ENCODE measurements at places on chromosomes 13 and 19.

DNA sequence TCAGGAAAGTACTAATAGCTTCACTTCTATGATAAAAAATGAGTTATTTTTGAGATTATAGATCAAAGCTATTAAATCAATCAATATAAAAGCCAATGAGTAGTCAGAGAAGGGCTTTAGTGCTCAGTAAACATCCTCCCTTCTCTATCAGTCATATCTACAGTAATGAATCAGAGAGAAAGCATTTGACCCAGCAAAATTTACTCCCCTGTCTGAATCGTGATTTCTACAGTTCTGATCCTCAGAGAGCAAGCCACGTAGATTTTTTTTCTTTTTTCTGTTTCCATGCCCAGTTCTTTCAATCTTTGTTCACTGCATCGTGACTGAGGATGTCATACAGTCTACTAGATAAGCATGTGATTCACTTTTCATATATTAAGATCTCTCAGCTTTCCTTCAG, 16.2 kb upstream of the MBNL2 start:
- DNase-seq: no peak

GRCh38 chr13:74931698-74932433, 550.1 kb downstream of the TBC1D4 start:
- DNase-seq: no peak

DNA sequence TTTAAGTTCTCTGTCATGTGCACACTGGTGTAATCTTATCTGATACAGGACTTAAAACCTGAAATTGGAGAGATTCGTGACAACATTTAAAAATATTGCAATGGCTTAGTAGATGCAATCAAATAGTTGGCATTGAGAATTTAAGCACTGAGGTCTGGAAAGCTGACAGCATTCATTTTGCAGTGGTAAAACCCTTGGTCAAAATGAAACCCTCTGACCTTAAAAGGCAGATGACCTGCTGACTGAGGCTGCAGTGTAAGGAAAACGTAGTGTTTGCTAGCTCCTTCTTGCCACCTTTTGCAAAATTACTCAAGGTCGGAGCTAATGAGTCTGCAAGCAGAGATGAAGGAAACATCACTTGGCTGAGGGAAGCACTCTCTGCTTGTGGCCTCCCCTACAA, 150.6 kb downstream of the KCTD12 start:
- no peak for DNase-seq

DNA sequence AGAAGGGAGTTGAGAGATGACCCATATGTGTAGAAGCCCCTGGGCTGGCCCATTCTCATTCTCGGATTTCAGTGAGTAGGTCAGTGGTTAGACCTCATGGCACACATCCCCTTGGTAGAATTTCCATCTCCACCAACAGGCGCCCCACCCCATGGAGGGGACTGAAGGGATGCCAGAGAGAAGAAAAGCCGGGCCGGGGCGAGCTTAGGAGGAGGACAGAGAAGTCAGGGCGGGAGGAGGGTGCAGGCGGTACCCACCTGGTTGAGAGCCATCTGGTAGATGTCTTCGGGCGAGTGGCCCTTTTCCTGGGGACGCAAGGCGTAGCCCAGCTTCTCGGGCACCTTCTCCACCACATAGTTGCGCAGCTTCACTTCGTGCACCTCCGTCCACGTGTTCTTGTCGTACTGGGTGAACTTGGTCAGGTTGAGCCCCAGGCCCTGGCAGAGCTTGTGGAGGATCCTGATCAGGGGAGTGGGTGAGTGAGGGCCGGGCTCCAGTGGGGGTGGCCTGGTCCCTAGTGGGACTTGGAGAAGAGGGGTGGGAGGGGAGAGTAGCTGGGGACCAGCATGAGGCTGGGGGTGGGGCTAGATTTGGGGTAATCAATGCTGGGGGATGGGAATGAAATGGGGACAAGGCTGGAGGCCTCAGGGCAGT, 2.5 kb downstream of the IL4I1 start:
- DNase-seq: no peak

DNA sequence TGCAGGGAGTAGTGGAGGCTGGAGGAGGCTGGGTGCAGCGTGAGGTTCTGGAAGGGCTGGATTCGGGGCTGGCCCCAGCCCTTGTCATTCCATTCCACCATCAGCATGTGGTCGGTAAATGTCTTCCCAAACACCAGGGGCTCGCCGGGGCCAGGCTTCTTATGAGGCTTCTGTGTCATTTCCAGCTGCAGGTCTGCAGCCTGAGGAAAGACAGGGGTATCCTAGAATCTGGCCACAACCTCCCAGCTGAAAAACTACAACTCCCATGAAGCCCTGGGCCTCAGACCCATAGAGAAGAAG, 4.4 kb downstream of the BCAT2 start:
- no peak for DNase-seq

- DNase-seq: no peak
These were observed 1.9 kb upstream of the F7 start for GRCh38 chr13:113103646-113104045.

DNA sequence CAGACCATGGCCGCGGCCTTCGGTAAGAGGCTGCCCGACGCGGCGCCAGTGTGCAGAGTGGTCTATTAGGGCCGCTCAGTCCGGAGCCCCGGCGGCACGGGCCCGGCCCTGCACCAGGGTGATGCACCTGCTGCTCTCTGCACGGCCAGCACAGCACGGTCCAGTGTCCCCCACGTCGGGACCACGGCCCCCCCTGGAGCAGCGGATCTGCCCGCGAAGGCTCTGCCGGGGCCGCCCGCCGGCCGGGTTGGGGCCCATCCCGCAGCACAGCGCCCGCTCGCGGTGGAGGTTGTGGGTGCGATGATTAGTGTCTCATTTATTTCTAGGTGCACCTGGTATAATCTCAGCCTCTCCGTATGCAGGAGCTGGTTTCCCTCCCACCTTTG, 7.9 kb downstream of the PTBP1 start:
- no peak for DNase-seq

- no peak for DNase-seq
These were observed 4.6 kb upstream of the CDC16 start for GRCh38 chr13:114230117-114230516.

DNA sequence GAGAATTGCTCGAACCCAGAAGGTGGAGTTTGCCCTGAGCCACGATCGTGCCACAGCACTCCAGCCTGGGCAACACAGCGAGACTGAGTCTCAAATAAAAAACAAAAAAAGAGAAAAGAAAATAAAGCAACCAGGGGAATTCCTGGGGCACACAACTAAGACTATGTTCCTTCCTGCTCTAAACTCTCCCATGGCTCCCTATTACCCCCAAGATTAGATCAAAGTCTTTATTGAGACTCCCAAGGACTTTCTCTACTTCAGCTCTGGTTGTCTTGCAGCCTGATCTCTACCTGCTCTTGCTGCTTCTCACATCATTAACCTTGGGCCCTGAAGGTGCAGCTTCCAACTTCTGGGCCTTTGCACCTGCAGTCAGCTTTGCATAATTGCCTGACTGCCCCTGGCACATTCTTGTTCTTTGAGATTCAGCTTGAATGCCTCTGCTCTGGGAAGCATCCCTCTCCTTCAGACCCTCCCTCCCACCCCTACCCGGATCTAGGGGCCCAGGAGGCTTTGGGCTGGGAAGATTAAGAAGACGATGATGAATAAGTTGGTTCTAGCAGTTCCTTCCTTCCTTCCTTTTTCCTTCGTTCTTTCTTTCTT, 16.8 kb upstream of the CERS4 start:
- no peak for DNase-seq

DNA sequence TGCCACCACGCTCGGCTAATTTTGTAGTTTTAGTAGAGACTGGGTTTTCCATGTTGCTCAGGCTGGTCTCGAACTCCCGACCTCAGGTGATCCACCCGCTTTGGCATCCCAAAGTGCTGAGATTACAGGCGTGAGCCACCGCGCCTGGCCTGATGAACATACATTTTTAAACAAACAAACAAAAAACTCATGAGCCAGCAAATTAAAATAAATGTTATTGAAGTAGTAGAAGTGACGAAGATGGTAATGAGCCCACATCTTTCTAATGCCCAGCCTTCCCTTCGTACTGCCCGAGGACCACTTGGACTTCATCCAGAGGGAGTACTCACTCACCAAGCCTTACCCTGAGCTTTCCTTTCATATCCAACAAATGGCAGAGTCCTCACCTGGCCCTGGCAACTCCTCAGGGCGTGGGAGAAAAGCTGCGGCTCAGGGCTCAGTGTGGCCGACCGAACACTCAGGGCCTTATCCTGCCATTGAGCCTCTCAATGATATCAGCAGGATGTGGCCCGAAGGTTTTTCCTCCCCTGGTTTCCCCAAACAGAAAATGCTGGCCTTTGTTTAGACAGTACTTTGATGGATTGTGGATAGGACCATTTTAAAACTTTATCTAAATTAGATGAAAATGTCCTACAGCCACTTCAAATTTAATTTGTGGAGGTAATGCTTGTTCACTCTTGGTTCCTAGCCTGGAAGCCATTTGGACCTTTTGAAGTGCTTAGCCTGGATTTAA, 22.8 kb upstream of the ABCC4 start:
- no peak for DNase-seq

DNA sequence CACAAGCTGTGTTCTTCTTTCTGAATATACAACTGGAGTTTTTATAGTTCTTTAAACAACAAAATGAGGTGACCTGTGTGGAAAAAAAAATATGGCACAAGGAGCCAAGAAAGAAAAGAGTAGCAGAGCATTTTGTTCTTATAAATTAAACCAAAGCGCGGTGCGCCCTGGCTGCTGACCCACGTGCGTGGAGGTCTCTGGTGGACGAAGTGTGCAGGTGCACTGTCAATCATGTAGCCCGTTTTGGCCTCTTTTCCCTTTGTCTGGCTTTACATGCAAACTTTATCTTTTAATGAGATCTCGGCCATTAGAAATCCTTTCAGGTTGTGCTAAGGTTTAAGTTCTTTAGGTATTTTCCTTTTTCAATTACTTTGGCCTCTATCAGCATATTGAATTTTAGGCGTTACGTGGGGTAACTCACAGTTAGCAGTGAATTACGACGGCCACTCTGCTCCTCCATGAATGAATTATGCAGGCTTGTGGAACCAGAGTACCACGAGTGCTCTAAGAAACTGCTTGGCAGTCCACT, 443.9 kb upstream of the SLC10A2 start:
- DNase-seq: no peak

- DNase-seq: peak; percentile 48
These were observed 158.6 kb upstream of the SOX1 start for GRCh38 chr13:111908361-111908760.

GRCh38 chr19:39543477-39543857, 3.5 kb upstream of the EID2 start:
- DNase-seq: no peak

- no peak for DNase-seq
These were observed 1.1 kb downstream of the PIP5K1C start for GRCh38 chr19:3698974-3699740.

GRCh38 chr13:114035583-114036531, 62.0 kb upstream of the C13orf46 start:
- no peak for DNase-seq

DNA sequence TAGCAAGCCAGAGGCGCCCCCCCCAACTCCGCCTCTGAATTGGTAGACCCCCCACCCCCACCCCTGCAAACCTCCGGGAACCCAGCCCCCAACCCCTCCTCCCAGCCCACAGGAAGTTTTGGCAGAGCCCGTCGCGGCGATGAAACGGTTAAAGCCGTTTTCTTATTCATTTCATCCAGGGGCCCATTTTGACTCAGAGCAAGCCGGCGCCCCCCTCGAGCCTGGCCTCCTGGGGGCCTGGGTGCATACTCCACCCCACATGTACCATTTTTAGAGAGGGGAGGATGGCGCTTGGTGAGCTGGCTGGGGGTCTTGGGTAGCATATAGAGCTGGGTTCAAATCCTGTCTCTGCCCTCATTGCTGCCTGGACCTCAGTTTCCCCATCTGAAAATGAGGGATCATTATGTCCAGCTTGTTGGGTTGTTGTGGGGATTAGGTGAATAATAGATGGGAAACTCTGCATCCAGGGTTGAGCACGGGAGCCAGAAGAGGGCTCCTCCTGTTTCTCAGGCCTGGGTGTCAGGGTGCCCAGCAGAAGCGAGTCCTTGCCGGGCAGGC, 7.9 kb upstream of the JUNB start:
- DNase-seq: no peak

DNA sequence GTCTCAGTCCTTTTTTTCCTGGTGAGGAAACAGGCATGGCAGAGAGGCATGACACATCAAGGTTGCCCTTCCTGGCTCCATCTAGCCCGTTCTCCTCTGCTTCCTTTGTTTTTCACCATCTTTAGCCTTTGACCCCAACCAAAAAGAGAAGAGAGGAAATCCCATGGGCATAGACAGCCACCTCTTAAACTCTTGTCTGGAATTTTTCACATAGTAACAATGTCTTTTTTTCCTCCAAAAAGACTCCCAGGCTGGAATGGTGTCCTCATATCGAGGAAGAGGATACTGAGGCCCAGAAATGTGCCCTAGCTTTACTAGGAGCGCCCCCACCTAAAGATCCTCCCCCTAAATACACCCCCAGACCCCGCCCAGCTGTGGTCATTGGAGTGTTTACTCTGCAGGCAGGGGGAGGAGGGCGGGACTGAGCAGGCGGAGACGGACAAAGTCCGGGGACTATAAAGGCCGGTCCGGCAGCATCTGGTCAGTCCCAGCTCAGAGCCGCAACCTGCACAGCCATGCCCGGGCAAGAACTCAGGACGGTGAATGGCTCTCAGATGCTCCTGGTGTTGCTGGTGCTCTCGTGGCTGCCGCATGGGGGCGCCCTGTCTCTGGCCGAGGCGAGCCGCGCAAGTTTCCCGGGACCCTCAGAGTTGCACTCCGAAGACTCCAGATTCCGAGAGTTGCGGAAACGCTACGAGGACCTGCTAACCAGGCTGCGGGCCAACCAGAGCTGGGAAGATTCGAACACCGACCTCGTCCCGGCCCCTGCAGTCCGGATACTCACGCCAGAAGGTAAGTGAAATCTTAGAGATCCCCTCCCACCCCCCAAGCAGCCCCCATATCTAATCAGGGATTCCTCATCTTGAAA, at the start of gene GDF15:
TSS of gene GDF15 (plus strand) at position 484 of the 868 bp plus-strand sequence. CDS start at position 516, 32 bp downstream.
- DNase-seq: no peak

DNA sequence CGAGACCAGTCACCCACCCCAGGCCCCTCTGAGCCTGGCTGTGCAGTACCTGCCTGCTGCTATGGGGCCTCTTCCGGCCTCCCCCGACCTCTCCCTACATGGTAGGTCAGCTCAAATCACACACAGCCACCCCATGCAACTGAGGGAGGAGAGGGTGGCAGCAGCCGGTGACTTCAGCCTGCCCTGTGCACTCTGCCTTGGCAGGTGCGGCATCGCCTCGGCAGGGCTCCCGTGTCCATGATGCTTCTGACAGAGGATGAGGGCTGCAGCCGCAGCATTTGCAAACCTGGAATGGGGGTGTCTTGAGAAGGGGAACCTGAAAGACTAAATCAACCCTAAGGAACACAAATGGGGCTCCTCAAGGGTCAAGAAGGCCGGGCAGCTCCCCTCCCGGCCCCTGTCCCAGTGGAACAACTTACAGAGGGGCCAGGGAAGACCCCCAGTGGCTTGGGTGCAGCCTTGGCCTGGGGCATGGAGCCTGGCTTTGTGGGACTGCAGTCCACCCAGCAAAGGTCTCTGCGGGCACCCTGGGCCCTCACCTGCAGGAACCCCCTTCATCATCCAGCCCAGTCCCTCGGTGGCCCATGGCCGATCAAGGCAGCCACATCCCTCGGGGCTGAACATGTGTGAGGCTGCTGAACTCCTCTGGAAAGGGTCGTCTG, 6.7 kb downstream of the TEX29 start:
- DNase-seq: peak; percentile 57

DNA sequence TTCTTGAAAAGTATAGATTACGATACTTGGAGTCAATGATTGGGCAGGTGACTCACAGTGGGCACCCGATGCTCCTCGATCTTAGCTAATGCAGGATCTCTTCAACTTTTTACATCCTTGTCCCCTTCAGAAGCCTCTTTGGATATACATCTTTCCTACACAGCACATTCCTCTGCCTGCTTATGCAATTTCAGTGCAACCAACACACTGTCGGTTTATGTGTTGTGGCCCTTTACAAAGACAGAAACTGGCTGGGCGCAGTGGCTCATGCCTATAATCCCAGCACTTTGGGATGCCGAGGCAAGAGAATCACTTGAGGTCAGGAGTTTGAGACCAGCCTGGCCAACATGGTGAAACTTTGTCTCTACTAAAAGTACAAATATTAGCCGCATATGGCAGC, 2.6 kb downstream of the GPR42 start:
- no peak for DNase-seq

Measured in left forelimb (tissue), 1 donor.